Spinal cord (tissue), 10 donors: ENCODE measurements at places on chromosomes 7 and 10. TPM values are rescaled to one million over a fixed set of nuclear protein-coding genes. Genes with fewer than 3 reads are reported as not detected.

GRCh38 chr7:135932131-135932530, 45.0 kb downstream of the MTPN start:
- DNase-seq = no peak
- H3K27me3 ChIP-seq = no peaks in the 10 kb centered on the region
- H3K36me3 ChIP-seq = no peaks in the 10 kb centered on the region
- no peaks in the 10 kb centered on the region for H3K4me1 ChIP-seq
- no peak overlapping the region for H3K27ac ChIP-seq

- H3K27me3 ChIP-seq = no peaks in the 10 kb centered on the region
- H3K36me3 ChIP-seq = no peaks in the 10 kb centered on the region
- no peak overlapping the region for H3K27ac ChIP-seq
- no peak overlapping the region for H3K4me3 ChIP-seq
- no peak for DNase-seq
- H3K4me1 ChIP-seq = no peaks in the 10 kb centered on the region
Observed at GRCh38 chr7:82348251-82348650, 95.3 kb downstream of the CACNA2D1 start.

- no peaks in the 10 kb centered on the region for H3K27me3 ChIP-seq
- H3K4me3 ChIP-seq = no peak overlapping the region
- DNase-seq = no peak
- no peaks in the 10 kb centered on the region for H3K4me1 ChIP-seq
- no peaks in the 10 kb centered on the region for H3K36me3 ChIP-seq
Observed at GRCh38 chr10:5043716-5044115, 40.1 kb upstream of the AKR1C2 start.

The NUTM2D gene
- 20.4 TPM for polyA plus RNA-seq

GRCh38 chr7:91910171-91910570, 29.7 kb upstream of the MTERF1 start:
- no peaks in the 10 kb centered on the region for H3K36me3 ChIP-seq
- H3K27ac ChIP-seq = no peak overlapping the region
- no peaks in the 10 kb centered on the region for H3K27me3 ChIP-seq
- no peak overlapping the region for H3K4me3 ChIP-seq
- no peak for DNase-seq

DNA sequence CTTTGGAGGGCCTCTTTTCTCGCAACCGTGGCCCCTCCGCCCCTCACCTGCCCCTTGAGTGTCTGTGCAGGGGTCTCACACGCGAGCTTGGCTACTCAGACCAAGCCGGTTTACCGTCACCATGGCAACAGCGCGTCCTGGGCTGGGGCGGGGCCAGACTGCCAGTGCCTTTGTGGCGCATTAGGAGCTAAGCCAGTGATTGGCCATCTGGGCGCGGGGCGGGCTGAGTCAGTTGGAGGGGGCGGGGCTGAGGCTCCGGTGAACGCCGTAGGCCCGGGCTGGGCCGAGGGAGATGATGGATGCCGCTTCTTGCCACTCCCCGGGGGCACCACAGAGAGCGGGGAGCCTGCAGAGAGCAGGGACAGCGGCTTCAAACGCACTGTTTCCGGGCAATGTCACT, 48.7 kb upstream of the FXYD4 start:
- peaks cover 21% of the 10 kb centered on the region for H3K4me1 ChIP-seq
- H3K4me3 ChIP-seq = peak overlapping the region; percentile 22
- DNase-seq = peak; percentile 92
- no peak overlapping the region for H3K27ac ChIP-seq
- H3K27me3 ChIP-seq = no peaks in the 10 kb centered on the region
- no peaks in the 10 kb centered on the region for H3K36me3 ChIP-seq

DNA sequence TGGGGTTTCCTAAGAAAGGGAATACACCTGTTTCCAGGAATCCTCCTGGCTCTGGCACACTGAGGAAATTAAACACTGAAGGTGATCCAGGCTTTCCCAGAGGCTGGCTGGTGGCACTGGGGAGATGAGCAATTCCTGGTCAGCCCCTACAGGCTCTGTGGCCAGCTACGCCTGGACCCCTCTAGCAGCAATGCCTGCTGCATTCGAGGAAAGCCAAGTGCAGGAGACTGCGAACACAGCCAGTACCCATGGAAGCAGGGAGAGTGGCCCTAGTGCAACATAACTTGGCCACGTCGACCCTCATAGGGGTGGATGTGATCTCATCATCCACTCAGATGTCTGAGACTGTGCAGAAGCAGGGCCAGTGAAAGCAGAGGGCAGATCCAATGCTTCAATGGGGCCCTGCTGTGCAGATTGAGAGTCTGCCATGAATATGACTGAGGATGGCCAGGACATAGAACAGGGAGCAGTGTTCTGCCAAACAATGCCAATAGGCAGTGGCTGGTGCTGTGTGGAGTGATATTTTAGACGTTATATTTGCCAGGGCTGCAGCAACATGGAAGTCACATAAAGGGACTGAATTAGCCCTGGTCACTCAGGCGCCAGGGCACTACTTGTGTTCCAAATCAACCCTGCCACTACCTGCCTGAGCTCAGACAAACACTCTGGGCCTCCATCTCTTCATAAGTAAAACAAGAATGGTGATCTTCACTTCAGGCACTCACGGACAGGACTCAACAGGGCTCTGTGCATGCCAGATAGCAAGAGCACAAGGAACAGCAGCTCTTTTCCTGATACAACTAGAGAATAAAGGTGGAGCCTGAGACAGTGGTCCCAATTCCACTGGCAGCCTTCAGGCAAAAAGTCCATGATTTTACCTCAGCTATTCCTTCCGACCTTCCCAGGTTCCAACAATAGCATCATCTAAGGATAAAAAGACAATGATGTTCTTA, 2.4 kb downstream of the ZNF488 start:
- H3K27me3 ChIP-seq = no peaks in the 10 kb centered on the region
- H3K4me3 ChIP-seq = no peak overlapping the region
- H3K4me1 ChIP-seq = peaks cover 34% of the 10 kb centered on the region
- H3K27ac ChIP-seq = no peak overlapping the region
- no peaks in the 10 kb centered on the region for H3K36me3 ChIP-seq

The LDB3 gene
- polyA plus RNA-seq = 4.3 TPM

The SYT15B gene
- polyA plus RNA-seq = 10.8 TPM

The ASZ1 gene
- not detected for polyA plus RNA-seq

The ASAH2 gene
- 2.6 TPM for polyA plus RNA-seq

- no peaks in the 10 kb centered on the region for H3K27me3 ChIP-seq
- H3K36me3 ChIP-seq = peaks cover 3% of the 10 kb centered on the region
- no peak overlapping the region for H3K4me3 ChIP-seq
- peaks cover 26% of the 10 kb centered on the region for H3K4me1 ChIP-seq
- H3K27ac ChIP-seq = no peak overlapping the region
Observed at GRCh38 chr7:139772115-139772514, 5.7 kb downstream of the HIPK2 start.

DNA sequence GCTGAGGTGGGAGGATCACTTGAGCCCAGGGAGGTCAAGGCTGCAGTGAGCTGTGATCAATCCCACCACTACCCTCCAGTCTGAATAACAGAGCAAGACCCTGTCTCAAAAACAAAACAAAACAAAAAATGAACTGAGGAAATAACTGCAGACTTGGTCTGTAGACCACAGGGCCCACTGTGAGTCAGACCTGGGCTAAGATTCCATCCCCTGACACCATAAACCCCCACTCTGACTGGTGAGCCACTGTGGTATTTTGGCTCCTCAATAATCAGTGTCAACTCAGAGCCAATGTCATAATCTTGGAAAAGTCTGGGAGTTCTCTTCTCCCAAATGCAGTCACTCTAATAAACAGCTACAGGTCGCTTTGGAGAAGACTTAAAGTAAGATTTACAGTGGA, 24.0 kb upstream of the ERCC6 start:
- peaks cover 3% of the 10 kb centered on the region for H3K27me3 ChIP-seq
- DNase-seq = no peak
- H3K36me3 ChIP-seq = no peaks in the 10 kb centered on the region
- no peak overlapping the region for H3K4me3 ChIP-seq

The PNLIPRP2 gene
- 0.18 TPM for polyA plus RNA-seq

The GIMAP7 gene
- polyA plus RNA-seq = 9.9 TPM

DNA sequence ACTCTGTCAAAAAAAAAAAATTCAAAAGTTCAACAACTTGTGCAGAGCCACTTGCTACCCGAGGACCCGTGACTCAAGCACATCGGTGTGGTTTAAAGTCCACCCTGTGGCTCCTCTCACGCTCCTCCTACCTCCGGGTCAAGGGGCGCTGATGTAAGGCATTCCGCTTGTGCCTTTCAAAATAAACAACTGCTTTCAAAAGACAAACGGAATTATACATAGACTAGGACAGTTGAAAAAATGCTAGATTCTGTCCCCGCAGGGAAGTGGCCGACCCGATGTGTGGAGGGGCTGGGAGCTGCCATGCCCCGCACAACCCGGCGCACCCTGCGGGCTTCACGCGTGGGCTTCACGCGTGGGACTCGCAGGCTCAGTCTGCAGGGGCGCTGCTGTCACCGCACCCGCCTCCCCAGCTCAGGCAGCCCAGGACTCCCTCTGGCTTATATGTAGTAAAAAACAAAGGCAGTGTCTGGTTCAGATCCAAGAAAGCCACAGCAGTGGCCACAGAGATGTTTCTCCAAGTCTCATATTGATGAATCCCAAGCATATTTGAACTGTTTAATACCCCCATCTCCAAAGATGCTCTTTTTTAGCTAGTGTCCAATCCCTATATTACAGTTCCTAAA, 239.7 kb upstream of the INHBA start:
- H3K36me3 ChIP-seq = no peaks in the 10 kb centered on the region
- H3K27ac ChIP-seq = peak overlapping the region; percentile 49
- H3K4me3 ChIP-seq = no peak overlapping the region

The KIF11 gene
- polyA plus RNA-seq = 13.6 TPM

- H3K27me3 ChIP-seq = no peaks in the 10 kb centered on the region
- no peaks in the 10 kb centered on the region for H3K36me3 ChIP-seq
- no peaks in the 10 kb centered on the region for H3K4me1 ChIP-seq
- H3K27ac ChIP-seq = no peak overlapping the region
- peak; percentile 2 for DNase-seq
- no peak overlapping the region for H3K4me3 ChIP-seq
Observed at GRCh38 chr7:41910940-41911600, 208.2 kb upstream of the INHBA start.

GRCh38 chr10:118501171-118501570, 94.3 kb downstream of the PRLHR start:
- DNase-seq = no peak
- no peaks in the 10 kb centered on the region for H3K36me3 ChIP-seq
- H3K4me1 ChIP-seq = no peaks in the 10 kb centered on the region
- H3K4me3 ChIP-seq = no peak overlapping the region
- peaks cover 2% of the 10 kb centered on the region for H3K27me3 ChIP-seq
- H3K27ac ChIP-seq = no peak overlapping the region

DNA sequence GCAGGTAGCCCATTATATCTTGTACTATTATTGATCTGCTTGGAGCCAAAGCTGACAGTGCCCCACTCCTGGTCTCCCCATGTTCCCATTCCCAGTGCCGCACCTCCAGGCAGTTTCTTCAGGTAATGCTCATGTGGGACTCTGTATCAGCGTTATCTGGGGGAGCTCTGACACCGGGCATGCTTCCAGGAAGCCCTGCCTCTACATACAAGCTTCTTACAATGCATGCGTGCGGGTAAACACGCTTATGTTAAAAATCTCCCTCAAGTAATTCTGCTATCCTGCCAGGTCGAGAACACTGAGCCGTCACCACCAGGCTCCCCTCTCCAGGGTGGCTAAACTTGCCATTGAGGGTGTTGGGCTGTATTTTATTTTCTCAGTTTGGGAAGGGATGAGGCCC, 61.6 kb upstream of the LBX1 start:
- peak; percentile 29 for DNase-seq
- no peaks in the 10 kb centered on the region for H3K36me3 ChIP-seq
- H3K27ac ChIP-seq = no peak overlapping the region
- H3K27me3 ChIP-seq = peaks cover 13% of the 10 kb centered on the region
- H3K4me1 ChIP-seq = peaks cover 54% of the 10 kb centered on the region

The NPFFR1 gene
- 1.5 TPM for polyA plus RNA-seq

GRCh38 chr7:24800667-24801066, 43.4 kb upstream of the GSDME start:
- no peak overlapping the region for H3K27ac ChIP-seq

- H3K27me3 ChIP-seq = no peaks in the 10 kb centered on the region
- DNase-seq = no peak
- H3K36me3 ChIP-seq = no peaks in the 10 kb centered on the region
- peaks cover 56% of the 10 kb centered on the region for H3K4me1 ChIP-seq
- H3K4me3 ChIP-seq = no peak overlapping the region
Observed at GRCh38 chr7:62361-63116, 129.8 kb upstream of the FAM20C start.

DNA sequence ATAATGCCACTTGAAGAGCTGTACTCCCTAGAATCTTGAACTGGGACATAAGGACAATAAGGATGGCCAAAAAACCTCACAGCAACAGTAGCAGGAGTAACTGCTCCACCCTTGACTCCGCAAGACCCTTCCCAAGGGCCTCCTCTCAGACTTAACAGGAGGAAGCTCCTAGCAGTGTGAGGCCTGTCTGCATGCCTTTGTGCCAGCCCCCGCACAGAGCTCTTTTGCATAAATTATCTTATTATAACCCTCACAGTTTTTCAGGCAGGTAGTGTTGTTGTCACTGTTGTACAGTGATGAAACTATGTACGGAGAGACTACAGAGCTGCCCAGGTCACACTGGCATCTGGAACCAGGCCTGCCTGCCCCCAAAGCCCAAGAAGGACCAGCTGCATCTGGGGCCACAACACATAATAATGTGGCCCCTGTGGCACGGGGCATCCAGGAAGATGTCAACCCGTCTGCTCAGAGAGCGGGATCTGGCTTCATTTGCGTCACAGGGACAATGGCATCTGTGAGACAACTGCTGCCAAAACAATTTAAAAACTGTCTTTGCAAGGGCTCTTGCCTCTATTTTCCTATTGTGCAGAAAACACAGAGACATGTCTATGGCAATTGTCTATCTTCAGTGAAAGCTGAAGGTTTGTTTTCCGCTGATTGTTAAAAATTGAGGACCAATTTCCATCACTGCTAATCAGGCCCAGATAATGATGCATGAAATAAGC, 249.3 kb upstream of the GRB10 start:
- peaks cover 18% of the 10 kb centered on the region for H3K4me1 ChIP-seq
- DNase-seq = no peak
- no peaks in the 10 kb centered on the region for H3K27me3 ChIP-seq

GRCh38 chr10:70145166-70145665, 1.3 kb downstream of the TYSND1 start:
- peaks cover 15% of the 10 kb centered on the region for H3K36me3 ChIP-seq
- peaks cover 22% of the 10 kb centered on the region for H3K4me1 ChIP-seq
- no peaks in the 10 kb centered on the region for H3K27me3 ChIP-seq
- H3K4me3 ChIP-seq = peak overlapping the region; percentile 70
- H3K27ac ChIP-seq = peak overlapping the region; percentile 96
